SIG-M5 (cell line): ENCODE measurements at places on chromosomes 11 and 22.

DNA sequence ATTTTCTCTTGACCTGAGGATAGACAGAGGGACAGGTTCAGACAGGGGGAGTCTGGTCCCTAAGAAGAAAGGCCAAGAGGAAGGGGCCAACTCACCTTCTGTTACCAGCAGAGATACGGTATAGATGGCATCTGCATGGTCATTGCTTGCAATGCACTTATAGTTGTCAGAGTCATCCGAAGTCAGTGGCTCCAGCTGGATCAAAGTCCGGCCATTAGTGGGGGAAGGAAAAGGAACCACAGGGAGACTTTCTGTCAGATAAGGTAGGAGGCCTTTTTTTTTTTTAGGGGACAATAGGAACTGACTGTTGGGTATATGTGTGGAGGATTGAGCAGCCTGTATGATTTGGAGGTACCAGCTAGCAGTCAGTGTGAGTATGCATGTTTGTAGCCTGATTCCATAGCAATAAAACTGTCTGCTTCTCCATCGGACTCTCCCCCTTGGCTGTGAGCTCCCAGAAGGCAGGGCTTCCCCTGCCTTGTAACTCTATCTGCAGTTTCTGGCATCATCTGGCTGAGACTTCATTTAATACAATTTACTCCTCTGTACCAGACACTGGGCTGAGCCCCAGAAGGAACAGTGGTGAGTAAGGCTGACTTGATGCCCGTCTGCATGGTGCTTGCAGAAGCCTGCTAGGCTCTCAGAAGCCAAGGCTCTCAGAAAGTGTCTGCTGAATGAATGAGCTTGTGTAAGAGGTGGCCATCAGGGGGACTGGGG, 5.7 kb downstream of the IGSF22 start:
- no peak for DNase-seq

- no peak for DNase-seq
Observed at GRCh38 chr11:72730737-72731136, 21.5 kb downstream of the ARAP1 start.

DNA sequence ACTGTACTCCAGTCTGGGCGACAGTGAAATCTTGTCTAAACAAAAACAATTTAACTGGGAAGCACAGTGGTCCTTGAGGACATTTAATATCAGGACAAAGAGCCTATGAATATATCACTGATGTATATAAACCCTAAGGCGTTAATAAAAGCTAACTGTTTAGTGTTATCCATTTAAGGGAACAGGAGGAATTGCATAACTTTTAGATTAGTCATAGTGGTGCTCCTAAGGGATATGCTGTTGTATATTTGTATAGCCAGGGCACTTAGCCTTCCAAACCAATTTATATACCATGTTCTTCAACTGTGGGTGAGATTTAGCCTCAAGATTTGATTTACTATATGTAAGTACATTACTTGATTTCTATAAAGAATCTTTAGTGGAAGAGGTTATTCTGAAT, 3.0 kb upstream of the CHEK1 start:
- DNase-seq, result no peak

- DNase-seq, result no peak
Observed at GRCh38 chr11:3002871-3003270, 10.7 kb upstream of the NAP1L4 start.

DNA sequence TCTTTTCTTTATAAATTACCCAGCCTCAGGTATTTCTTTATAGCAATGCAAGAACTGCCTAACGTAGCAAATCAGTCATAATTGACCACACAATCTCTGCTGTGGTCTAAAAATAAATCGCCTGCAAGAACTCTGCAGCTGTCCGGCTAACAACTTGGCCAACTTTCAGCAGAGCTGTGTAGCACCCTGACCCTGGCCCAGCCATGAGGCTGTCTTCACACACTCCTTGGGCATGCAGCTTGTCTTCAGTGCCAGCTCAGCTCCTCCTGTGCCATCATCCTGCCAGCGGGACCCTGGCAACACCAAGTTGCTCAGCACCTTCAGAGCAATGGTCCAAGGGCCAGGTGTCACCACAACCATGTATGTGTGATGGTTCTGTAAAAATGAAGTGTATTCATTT, 355.6 kb downstream of the OPCML start:
- no peak for DNase-seq

GRCh38 chr11:6926208-6927029, at the start of gene ZNF215:
TSS of gene ZNF215 (plus strand) at chr11:6926426. CDS start at chr11:6932273, 5,847 bp downstream.
- DNase-seq, result no peak

DNA sequence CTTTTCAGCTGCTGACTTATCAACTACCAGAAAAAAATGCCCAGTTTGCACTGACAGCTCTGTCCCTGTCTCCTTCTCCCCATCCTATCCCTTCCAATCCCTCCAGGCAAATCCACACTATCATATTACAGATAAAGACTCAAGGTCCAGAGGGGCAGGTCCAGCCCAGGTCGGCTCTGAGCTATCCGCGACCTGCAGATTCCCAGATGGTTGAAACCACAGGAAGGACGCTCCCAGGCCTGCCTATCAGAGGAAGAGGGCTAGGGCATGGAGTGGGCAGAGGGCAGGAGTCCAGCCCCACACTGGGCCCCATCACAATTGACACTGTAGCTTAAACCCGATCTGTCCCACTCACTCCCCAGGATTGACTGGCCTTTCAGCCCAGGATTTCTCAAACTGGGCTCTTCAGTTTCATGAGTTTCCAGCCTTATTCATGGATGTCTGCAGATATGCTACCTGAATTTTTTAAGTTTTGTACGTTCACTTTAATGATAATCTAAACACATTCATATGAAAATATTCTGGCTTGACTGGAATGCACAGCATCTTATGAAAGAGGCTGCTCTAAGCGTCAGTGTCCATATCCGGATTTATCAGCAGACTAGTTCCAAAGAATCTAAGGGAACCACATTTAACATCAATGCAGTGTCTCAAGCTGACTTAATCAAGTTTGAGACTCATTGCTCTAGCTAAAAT, 16.4 kb upstream of the FCHSD2 start:
- no peak for DNase-seq

GRCh38 chr11:120908461-120909181, 115.3 kb upstream of the TBCEL start:
- DNase-seq, result no peak

DNA sequence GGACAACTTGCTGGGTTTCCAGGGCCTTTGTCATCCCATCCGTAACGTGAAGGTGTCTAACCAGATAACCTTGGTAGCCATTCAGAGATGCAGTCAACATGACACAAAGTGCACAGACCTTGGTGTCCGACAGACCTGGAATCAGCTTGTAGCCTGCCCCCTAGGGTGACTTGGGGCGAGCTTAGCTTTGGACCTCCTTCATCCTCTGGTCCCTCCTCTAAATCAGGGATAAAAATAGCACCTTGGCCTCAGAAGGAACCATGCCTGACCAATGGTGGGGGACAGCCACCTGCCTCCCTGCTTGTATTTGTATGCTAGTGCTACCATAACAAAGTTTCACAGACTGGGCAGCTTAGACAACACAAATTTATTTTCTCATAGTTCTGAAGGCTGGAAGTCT, 3.7 kb downstream of the SNRPD3 start:
- DNase-seq, result no peak

DNA sequence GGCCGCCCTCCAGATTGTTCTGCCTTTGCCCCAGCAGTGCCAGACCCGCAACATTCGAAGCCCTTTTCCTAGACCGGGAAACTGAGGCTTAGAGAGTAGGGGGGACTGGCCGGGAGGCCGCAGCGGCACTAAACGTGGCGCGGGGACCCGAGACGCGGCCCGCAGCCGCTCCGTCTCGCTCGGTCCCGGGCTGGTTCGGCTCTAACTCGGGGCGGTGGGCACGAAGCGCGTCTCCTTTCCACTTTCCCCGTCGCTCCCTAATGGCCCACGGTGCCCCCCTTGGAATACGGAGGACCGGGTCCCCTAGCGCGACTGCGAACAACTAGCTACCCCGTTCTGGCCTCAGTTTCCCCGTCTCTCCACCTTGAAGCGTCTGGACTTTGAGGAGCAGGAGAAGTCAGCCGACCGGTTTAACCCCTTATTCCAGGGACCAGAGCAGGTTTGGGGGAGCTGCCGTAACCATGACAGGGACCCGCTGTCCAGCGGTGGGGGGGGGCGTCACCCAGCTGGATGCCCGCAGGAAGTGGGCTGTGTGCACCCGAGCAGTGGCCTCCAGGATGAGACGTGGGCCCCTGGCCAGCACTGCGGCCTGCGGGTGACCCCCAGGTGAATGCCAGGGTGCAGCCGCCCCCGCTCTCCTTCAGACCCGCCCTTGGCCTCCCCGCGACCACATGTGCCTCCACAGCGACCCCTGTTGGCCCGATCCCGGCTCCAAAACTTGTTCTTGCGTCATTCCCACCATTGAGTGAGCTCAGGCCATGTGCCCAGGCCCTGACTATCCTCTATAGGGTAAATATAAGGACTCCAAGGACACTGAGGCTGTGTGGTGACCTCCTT, 1.1 kb downstream of the CDC42EP1 start:
- no peak for DNase-seq

GRCh38 chr11:102476812-102477211, 24.2 kb upstream of the TMEM123 start:
- no peak for DNase-seq

DNA sequence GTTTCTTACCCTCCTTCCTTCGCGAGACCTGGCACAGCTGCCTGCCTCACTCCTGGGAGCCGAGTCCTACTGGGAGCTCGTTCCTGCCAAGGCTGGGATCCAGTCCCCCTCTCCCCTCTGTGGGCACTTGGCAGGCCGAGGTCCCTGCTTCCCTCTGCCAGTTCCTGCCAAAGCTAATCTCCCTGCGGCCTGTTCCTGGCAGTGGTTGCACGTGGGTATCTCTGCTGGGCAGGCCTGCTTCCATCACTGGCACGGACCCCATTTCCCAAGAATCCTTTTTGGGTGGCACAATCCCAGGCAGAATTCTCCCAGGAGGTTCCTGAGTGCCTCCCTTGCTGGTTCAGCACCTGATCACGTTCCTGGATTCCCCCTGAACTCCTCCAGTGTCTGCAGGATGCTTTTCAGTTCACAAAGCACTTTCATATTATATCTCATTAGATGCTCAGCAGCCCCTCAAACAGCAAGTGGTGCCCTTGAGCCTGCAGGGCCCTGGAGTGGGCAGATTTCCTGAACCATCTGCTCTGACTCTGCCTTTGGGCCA, 96.5 kb downstream of the RRM1 start:
- no peak for DNase-seq

DNA sequence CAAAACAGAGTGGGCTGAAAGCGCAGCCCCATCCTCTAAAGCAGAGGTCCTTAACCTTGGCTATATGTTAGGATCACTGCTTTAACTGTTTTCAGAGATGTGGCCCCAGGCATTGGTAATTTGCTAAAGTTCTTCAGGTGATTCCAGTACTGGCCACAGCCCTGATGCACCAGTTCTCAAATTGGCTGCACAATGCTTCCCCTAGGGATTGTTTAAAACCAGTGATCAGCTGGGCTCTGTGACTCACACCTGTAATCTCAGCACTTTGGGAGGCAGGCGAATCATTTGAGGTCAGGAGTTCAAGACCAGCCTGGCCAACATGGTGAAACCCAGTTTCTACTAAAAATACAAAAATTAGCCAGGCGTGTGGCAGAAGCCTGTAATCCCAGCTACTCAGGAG, 8.4 kb upstream of the IRAG1 start:
- no peak for DNase-seq

GRCh38 chr22:35476341-35476740, 64.3 kb upstream of the RASD2 start:
- no peak for DNase-seq

GRCh38 chr11:17244046-17244445, 32.5 kb upstream of the NUCB2 start:
- no peak for DNase-seq

- DNase-seq, result no peak
Observed at GRCh38 chr22:26842103-26842502, 184.7 kb downstream of the MIAT start.

DNA sequence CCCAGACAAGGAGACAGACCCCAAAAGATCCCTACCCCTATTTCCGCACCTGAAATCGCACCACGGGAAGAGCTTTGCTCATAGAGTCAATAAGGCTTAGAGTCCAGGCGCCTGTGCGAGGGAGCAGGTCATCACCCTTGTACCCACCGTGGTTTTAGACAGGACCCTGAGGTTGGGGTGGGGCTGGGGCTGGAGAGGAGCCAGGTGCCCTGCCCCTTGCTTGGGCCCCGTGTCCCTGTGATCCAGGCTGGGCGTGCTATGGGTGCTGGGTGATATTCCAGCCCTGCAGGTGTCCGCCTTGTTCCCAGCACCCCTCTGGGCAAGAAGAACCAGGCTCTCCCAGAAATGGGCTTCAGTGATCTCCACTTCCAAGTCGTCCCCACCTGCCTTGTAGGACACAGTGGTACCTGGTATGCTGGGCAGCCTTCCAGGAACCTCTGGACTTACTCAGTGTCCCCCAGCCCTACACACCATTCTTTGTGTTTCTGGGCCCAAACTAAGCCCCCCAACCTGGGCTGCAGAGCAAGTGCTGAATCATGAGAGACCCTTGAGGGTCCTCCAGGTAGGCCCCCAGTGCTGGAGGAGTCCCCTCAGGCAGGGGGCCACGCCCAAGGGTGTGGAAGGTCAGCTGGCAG, 4.5 kb downstream of the CD81 start:
- DNase-seq, result no peak

DNA sequence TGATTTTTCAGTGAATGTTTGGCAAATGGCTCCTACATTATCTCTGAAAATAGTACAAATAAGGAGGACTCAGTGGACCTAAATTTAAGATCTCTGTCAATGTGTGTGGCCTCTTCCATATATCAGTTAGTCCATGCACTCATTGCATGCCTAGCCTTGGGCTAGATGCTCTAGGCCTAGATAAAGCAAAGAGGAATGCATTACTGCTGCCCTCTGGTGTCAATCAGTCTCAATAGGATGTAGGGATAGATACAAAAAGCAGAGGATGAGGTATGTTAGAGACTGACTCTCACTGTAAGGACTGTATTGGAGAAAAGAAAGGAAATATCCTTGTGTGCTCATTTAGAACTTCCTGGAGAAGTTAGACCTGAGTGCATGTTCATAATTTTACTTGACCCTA, 42.0 kb downstream of the MS4A2 start:
- no peak for DNase-seq

DNA sequence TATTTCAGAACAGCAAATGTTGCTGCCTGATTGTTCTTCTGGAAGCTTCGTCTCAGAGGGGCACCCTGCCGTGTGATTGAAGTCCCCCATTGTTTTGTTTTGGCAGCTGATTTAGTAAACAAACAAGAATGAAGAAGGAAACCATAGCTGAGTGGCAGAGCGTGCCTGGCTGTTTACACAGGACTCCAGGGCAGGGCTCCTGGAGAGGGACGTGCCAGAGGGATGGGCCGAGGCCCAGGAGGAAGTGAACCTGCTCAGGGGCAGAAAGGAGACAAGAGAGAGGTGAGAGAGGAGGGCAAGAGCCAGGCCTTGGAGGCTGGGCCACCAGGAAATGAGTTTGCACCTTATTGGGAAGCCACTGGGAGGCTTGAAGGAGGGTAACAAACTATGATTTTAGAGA, 85.5 kb upstream of the B3GAT1 start:
- DNase-seq, result no peak

DNA sequence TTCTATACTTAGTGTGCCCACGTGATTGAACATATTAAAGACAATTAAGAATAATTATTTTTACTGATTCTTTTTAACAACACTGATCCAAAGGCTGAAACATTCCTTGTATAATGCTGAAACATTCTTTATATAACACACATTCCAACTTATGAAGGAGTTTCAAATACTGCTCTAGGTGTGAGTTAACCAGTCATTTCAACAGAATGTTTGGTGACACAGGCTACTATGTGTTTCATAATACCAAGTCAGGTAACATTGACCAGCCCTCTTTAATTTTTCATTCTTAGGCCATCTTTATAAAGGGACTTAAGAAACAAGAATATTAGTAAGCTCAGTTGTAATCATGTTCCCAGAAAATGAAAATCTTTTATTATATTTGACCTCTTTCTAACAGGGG, 136.6 kb downstream of the ELP4 start:
- DNase-seq, result no peak

GRCh38 chr11:45617871-45618601, 47.4 kb downstream of the CHST1 start:
- DNase-seq, result no peak
